HFF-Myc (cell line): ENCODE measurements at places on chromosomes 13 and 19.

- DNase-seq, result no peak
Measured at GRCh38 chr19:33488826-33489225, 32.8 kb downstream of the PEPD start.

GRCh38 chr13:108478179-108478578 lies 151.2 kb upstream of the MYO16 start:
- no peak for DNase-seq

GRCh38 chr19:38049105-38049649 lies 142.2 kb downstream of the SIPA1L3 start:
- peak; percentile 48 for DNase-seq

- peak; percentile 22 for DNase-seq
Measured at GRCh38 chr19:9323557-9323918, 441 bp upstream of the ZNF559 start.

GRCh38 chr19:44847144-44848035 lies 1.3 kb downstream of the NECTIN2 start:
- no peak for DNase-seq

DNA sequence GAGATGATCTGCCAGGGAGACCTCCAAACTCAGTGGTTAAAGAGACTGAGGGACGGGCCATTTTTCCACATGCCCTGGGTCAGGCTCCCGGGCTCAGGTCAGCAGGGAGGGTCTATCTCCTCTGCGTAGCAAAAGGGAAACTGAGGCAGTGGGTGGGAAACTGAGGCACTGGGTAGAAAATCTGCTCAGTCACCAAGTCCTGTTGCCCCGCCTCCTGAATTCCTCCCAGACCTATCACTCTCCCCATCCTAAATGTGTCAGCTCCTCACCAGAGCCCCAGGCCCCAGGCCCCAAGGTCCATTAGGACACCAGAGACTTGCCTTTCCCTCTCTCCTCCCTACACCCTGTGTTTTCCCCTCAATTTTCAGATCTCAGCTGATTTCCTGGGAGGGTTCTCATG lies 2.4 kb downstream of the CD320 start:
- no peak for DNase-seq

GRCh38 chr19:57615346-57615745 lies 1.3 kb downstream of the ZNF134 start:
- no peak for DNase-seq

DNA sequence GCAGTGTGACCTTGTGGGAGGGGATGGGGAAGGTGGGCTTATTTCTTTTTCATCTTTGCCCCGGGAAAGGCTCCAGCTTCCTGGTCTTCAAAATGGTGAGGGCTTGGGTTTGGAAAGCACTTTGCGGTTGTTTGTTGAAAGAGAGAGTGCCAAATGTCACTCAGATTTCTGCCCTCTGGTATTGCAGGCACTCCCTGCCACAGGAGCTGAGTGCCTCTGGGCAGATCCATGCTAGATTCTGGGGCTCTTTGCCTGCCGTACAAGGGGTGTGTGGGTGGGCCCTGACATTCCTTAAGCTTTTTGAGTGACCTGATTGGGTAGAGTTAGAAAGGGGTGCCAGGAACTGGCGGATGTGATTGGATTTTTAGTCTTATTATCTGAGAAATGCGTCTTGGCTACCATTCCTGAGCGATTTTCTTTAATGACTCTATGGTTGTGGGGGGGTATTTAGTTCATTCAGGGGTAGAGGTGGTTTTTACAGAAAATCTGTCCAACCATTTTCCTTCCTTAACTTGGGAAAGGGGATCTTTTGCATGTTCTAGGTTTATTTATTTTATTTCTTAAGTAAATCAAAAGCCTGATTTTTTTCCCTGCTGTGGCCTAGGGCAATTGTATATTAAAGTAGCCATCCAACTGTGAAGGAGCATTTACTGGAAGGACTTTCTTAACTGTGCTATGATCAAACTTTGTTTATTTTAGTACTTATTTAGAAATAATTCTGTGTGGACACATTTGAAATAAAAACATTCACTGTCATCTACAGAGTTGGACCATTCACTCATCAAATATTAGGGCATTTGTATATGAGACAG lies 3.2 kb downstream of the ARHGAP35 start:
- DNase-seq, result peak; percentile 38

GRCh38 chr13:35255241-35255640 lies 221.2 kb downstream of the MAB21L1 start:
- no peak for DNase-seq

GRCh38 chr19:3623716-3624115 lies 2.9 kb downstream of the CACTIN start:
- DNase-seq, result no peak

DNA sequence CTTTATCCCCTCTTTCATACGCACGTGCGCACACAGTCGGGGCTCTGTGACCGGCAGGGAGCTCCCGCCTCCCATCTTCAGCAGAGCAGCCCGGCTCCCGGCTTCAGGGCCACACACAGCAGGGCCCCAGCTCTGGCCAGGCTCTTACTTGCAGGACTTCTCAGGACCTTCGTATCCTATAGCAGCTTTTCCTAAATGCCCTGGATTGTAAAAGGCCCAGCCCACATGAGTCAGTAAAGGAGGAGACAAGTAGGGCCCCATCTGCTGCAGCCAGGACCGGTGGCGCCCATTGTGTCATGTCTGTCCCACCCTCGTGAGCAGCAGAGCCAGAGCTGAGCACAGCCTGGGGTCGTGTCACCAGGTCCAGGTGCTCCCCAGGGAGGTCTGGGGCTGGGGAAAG lies 107.6 kb upstream of the VSTM2B start:
- no peak for DNase-seq

DNA sequence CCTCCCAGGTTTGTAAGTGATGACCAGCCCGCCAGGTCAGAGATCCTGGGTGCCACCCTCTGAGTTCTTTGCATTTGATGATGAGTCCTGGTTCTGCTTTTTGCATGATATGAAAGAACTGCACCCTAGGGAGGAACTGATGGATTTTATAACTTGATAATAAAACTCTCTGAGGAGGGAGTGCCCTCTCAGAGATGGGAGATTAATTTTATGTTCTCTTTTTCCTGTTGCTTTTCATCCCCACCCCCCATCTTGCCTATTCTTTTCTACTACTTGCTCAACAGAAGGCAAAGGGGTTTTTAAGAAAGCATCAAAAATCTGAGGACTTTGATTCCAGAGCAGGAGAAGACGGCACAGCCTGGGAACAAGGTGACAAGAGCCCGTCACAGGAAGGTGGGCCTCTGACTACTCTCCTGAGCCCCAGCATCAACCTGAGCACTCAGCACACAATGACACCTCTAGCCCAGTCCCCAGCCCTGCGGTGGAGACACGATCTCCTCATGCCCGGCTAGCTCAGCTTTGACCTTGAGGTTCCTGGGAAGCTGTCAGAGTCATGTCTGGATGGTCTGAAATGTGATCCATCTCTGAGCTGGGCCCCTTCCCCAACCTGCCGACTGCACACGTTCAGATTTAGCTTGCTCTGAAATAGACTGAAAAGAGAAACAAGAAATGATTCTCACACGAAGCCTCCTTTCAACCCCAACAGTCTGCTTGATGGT lies 69.1 kb downstream of the SIAH3 start:
- DNase-seq, result no peak

DNA sequence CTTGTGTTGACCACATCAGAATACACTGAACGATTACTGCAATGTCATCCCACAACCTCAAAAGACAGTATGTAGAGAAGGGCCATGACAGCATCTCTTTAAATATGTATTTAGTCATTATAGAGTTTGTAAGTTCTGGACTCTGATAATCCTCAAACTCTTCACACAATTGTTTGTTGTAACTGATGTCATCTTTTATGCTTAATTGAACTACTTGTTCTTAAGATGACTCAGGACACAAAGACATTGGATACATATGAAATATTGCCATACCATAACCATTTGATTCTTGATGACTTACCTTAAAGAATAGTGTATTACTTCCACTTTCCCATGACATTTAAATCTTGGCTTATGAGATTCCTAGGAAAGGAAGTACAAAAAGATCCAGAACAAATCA lies 347.6 kb downstream of the KLF5 start:
- no peak for DNase-seq

GRCh38 chr13:40665126-40666044 lies 1.1 kb downstream of the FOXO1 start:
- DNase-seq, result no peak

DNA sequence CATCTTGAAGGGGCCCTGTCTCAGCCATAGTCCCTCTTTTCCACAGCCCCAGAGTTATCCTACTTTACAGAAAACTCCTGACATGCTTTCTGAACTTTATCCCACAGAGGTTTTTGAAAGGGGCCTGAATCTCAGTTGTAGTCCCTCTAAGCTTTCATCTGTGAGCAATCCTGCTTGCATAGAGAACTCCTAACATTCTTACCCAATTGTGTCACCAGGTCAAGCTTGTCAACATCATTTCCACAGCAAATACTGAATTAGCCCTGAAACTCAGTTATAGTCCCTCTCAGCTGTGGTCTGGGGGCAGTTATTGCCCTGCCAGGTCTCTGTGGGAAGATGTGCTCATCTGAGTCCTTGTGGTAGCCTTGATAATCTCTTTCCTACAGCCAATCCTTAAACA lies 2190.3 kb upstream of the PCDH20 start:
- no peak for DNase-seq

- DNase-seq, result peak; percentile 15
Measured at GRCh38 chr19:50794876-50795663, 4.9 kb downstream of the ACP4 start.

DNA sequence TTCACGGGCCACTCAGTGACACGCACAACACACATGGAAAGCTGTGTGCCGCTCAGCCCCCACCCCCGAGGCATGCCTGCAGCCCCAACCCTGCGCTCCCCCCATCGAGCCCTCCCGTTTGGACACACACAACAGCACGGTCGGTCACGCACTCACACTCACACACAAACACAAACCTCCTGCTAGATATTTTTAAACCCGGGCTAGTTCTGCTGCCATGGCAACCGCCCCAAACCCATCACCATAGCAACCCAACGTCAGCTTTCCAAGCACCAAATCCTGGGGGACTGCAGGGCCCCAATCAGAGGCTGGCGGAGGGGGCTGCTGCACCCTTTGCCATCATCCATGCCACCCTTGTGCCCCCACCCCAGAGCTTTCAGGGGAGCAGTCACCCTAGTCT lies 2.5 kb upstream of the NOVA2 start:
- no peak for DNase-seq

- no peak for DNase-seq
Measured at GRCh38 chr13:62653371-62653770, 1237.7 kb upstream of the PCDH20 start.

GRCh38 chr13:32587811-32588170 lies 1.5 kb downstream of the PDS5B start:
- no peak for DNase-seq

DNA sequence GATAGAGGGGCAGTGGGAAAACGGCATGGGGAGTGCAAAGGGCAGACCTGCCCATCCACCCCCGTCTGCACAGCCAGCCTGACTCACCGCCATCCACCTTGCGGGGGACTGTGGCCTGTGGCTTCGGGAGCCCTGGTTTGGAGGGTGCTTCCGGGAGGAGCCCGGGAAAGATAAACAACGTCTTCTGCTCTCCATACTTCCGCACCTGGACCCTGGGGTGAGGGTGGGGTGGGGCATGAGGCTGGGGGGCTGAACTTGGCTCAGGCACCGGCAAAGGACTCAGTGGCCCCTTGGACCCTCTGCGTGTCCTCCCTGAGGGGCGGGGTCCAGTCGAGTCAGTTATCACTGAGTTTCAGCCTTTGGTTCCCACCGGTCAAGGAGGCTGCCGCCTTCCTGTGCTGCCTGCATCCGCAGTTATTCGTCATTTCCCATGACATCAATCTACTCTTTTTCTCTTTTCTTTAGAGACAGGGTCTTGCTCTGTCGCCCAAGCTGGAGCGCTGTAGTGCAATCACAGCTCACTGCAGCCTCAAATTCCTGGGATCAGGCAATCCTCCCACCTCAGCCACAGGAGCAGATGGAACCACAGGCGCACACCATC lies 3.2 kb downstream of the GPR108 start:
- no peak for DNase-seq

DNA sequence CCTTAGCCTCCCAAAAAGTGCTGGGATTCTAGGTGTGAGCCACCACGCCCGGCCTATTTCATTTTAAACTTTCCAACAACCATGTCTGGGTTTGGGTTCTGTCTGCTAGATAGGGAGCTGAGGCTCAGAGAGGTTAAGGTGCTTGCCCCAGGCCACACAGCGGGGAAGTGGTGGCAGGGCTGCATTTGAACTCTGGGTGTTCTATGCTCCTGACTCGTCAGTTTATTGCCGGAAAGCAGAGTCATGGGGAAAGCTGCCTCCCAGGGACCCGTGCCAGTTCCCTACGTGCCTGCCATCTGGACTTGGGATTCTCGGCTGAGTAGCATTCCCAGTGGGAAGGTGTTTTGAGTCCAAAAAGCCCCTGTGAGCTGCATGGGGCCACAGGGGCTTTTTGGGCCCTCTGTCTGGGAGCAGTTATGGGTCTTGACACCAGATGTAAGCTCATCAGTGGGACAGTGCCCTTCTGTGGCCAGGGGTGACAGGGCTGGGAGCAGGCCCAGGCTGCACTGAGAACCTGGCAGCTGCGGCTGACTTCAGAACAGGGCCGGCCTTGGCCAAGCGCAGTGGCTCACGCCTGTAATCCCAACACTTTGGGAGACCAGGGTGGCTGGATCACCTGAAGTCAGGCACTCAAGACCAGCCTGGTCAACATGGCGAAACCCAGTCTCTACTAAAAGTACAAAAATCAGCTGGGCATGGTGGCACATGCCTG lies 10.9 kb downstream of the RFX1 start:
- no peak for DNase-seq

DNA sequence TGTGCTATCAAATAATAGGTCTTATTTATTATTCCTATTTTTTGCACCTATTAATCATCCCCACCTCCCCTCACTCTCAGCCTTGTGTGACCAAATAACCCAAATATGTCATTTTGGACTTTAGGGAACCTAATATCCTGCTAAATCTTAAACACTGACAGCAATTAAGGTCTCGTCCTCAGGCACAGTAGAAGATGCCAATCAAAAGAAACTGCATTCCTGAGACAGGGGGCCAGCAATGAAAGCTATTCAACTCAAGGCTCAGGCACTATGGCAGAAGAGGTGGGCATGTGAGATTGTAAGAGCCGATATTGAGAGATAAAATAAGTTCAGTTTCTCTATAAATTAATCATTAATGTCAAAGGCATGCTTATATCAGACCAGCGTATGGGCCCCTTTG lies 1437.7 kb upstream of the PCDH9 start:
- no peak for DNase-seq

GRCh38 chr13:113140677-113141600 lies 17.5 kb upstream of the PROZ start:
- no peak for DNase-seq

GRCh38 chr19:5680084-5680436 lies 256 bp downstream of the MICOS13 start:
- DNase-seq, result no peak

DNA sequence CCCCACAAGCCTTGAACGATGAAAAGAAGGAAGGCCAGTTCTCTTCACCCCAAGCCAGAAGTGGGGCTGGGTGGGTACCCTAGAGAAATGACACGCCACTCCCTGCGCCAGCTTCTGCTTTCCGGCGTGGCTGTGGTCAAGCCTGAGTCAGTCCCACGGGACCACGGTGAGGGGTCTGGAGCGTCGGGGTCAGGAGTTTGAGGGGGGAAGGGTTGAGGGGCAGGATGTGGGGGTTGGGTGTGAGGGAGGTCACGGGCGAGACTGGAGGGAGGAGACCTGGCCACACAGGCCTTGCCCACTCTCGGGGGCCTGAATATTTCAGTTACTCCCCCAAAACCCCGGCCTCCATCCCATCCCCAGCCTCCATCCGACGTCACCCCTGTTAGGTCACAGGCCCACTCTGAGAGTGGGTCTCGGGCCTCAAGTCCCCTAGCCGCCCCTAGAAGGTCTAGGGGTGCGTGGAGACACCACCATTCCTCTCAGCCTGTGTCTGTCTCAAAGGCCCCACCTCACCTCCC lies 500 bp upstream of the IFI30 start:
- DNase-seq, result no peak

GRCh38 chr13:19862481-19863313 lies 752 bp downstream of the ZMYM5 start:
- DNase-seq, result no peak
